ENCODE measurements at places on chromosomes 12 and 14.

GRCh38 chr12:110737532-110737931 lies 5.2 kb downstream of the PPP1CC start:
- DNase-seq = no peak

DNA sequence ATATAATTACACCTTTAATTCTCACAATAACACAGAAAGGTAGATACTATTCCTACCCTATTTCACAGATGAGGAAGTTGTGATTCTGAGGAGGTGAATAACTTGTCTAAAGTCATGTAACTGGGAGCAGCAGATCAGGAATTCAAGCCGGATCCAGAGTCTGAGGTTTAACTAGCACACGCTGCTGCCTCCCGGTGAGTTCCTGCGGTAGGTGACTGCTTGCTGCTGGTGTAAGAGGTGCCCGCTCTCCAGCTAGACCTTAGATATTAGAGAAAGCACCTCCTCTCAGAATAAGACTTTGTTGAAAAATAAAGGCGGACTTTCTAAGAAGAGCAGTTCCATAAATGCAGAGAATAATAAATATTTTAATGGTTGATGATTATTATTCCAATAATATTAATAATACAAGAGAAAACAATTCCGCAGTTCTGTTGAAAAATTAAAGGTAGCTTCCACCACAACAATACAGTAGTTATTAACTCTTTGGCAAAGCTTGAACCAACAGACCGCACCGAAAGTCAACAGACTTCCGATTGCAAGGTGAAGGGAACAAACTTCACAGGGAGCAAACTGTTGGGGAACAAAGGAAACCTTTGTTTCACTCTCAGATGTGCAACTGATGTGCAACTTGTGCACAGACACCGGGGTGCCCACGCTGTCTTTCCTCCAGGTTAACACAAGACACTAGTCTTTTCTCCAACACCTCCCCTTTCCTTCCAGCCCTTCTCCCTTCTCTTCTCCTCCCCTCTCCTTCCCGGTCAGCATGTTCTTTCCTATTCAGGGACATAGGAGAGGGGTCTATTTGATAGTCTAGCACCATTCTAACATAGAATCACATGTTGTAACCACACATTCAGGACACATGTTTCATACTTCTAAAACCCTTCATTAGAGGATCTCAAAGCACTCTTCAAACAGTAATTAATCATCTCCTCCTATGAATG lies 73.2 kb upstream of the EGLN3 start:
- DNase-seq = no peak

DNA sequence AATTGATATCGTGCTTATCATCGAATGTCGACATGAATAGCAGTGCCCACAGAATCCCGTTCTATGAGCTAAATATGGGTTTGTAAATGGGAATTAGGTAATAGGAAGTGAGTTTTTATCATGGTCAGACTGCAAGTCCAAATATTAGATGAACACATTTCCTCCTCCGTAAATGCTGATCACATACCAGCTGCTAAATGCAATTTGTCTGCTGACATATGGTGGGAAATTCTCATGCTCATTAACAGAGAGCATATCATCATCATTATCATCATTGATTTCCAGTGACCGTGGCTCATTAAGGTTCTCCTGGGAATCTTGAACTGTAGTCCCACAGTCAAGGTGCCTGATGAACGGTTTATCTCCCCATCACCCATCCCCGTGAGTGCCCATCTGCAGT lies 998.8 kb upstream of the TMEM132C start:
- no peak for DNase-seq

- no peak for DNase-seq
These were observed 25.3 kb upstream of the CLMN start for GRCh38 chr14:95345032-95345431.

All from NCI-H2029 (cell line).